ENCODE measurements at places on chromosomes 12 and 14.

GRCh38 chr12:6909421-6910145, 4.8 kb upstream of the ENO2 start:
- no peak for DNase-seq

- no peak for DNase-seq
These were observed 37.5 kb downstream of the LRIG3 start for GRCh38 chr12:58882826-58883225.

DNA sequence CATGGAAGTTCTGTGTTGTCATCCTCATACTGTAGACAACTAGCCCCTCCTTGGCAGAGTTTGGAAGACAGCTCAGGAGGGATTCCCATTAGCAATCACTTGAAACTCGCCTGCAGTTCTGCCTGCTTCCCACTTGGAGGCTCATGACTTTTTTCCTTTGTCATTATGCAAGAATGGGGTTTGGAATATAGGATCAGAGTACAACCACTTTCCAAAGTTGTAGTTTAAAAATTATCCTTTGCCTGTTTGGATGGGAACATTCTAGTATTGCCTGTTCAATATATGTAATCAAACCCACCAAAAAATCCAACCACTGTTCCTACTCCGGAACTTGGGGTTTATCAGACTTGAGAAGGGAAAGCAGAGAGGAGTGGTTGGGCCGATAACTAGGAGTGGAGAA, 2.1 kb upstream of the GPD1 start:
- peak; percentile 37 for DNase-seq

DNA sequence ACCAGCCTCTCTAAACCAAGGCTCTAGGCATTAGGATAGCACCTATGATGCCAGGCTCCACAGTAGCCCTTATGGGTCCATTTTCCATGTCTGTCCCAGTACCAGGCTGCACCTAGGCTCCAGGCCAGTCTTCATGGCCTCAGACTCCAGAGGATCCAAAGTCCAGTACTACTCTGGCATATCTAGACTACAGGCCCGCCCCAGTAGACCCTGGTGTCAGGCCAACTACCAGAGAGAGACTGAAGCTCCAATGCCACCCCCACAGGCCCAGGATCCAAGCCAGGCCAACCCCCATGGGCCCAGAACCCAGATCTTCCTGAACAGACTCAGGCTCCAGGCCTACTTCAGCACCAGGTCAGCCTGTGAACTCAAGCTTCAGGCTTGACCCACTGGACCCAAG, 287.0 kb downstream of the KCNC2 start:
- DNase-seq = no peak

DNA sequence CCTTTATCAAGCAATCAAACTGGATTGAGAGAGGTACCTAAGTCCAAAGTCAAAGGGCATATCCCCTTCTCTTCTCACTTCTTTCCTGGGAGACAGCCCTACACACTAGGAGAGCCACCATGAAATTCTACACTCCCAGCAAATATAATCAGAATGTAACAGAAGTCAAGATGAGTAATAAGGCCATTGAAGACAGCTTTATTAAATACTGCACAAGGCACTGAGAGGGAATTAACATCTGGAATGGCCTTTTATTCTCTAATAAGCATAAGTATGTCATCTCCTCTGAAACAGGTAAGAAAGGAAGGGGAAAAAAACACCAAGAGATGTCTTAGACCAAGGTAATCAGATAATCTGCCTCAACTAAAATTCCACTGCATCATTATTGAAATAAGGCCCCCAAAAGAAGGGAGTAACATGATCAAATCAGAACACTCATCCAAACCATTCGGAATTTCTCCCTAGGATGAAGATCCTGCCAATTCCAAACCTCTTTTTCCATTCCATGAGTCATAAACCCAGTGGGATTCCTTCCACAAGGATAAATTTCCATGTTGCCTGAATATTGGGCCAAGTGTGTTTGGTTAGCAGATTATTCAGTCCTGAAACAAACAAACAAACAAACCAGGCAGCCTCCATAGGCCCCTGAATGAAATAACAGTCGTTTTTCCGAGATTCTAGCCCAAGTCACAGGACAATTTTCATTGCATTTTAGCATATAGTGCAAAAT, 19.9 kb downstream of the SLC35F4 start:
- DNase-seq = peak; percentile 35

DNA sequence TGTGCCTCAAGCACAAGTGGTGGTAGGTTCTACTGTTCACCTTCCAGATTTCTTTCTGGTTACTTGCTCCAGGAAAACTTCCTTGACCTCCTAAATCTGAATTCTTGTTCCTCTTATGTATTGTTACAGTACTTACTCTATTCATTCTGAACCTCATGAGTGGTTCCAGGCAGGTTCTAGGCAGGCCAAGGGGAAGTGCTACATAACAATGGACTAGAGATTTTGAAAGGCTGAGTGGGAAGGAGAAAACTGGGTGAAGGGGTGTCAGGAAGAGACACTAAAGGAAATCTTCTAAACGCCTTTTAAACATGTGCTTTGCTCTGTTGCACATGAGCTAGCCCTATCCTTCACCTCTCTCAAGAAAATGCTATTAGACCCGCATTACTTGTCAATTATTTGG, 1.6 kb downstream of the YARS2 start:
- DNase-seq = no peak

DNA sequence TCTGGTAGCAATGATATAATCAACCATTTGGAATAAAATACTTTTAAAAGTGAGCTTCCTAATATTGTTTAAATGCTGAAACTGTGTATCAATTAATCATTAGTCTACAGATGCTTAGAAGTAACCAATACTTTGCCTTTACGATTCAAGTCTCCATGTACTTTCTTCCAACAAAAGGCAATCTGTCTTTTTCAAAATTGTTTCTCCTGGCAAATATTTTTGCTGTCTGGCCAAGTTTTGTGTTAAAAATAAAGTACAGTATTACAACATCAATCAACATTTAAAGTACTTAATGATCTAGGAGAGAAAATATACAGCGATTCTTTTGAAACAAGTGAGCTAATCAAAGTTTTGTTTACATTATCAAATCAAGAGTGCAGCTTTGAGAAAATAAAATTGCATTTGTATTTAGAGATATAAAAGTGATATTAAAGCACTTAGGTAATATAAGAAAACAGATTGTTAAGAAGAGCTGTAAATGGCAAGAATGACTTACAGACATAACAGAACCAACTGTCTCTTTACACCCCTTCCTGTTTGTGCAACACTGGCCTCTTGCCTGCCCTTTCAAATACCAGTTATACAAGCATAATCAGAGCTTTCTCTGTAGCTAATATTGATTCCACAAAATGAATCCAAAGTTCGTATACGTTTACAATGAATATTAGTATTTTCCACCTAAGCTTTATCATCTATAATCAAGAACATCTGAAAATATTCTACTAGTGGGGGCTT, 38.2 kb upstream of the FBLN5 start:
- DNase-seq = peak; percentile 7

Data from umbilical cord (tissue), 2 donors.